Endothelial cell of coronary artery (primary cell): ENCODE measurements at places on chromosomes 7 and 10. TPM values are rescaled to one million over a fixed set of nuclear protein-coding genes. Genes with fewer than 3 reads are reported as not detected.

ATOH7 gene
- total RNA-seq, result not detected in 2 replicates

RTKN2 gene
- 0.09 and 0.63 TPM in 2 replicates for total RNA-seq

LDB3 gene
- not detected in 2 replicates for total RNA-seq

AEBP1 gene
- 3.3 and 11.5 TPM in 2 replicates for total RNA-seq

TAS2R41 gene
- not detected in 2 replicates for total RNA-seq

TPK1 gene
- 8.3 and 11.1 TPM in 2 replicates for total RNA-seq

PRKG1 gene
- total RNA-seq, result 1.9 and 3.9 TPM in 2 replicates

PDCD4 gene
- 48.5 and 78.6 TPM in 2 replicates for total RNA-seq

ATAD1 gene
- total RNA-seq, result 23.9 and 31.6 TPM in 2 replicates

OPALIN gene
- not detected in 2 replicates for total RNA-seq

PITX3 gene
- not detected in 2 replicates for total RNA-seq
